B cell (primary cell): ENCODE measurements at places on chromosomes 6 and 20. TPM values are rescaled to one million over a fixed set of nuclear protein-coding genes. Genes with fewer than 3 reads are reported as not detected.

The GPX5 gene
- total RNA-seq = not detected in 2 replicates

DNA sequence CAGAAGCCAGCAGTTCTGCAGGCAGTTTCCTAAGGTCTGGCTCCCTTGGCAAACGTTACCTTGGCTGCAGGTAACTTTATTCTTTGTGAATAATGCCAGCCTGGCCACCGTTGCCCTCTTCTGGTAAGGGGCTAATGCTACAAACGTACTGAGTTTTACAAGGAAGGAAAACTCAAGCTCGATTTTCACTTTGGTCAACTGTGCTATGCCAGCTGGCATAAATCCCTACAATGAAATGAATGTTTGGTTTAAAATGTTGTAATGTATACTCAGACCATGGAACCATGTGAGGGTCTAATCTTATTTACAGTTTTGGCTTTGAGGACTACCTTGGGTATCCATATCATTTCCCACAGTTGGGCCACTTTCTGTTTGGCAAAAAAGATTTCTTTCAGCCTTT, 101.4 kb downstream of the SLX4IP start:
- no peak for DNase-seq

DNA sequence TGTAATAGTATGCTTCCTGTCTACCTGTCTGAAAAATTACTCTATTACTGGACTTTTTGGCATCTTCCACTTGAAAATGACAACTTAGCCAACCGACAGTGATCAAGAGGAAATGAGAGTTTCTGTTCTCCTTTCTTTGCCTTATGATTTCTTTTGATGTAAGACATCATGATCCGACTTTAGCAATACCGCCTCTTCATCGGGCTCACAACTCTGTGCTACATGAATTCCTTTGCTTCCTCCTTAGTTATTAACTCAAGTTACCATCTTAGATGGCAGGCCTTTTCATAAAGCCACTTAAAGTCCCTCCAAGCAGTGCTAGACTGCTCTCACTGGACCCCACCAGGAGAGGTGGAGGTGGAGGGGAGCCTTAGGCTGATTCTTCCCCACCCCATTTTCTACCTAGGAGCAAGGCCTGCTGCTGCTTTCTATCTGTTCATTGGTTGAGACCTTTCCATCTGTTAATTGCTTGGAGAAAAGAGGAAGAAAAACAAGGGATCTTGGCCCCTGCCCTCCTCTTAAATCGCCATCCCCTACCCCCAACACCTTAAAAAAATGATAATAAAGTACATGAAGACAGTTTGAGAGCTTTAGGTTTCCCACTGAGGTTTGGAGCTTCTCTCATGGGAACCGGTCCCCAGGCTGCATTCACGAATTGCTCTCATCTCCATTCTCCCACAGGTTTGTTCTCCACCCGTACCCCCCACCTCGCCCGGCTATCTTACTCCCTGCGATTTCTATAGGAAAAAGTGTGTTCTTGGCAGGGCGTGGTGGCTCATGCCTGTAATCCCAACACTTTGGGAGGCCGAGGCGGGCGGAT, 21.6 kb upstream of the MCM3 start:
- peak; percentile 86 for DNase-seq

The HSD17B8 gene
- 10.8 and 12.9 TPM in 2 replicates for total RNA-seq

The C20orf144 gene
- 0.27 and 0.44 TPM in 2 replicates for total RNA-seq

The RTEL1 gene
- total RNA-seq = 32.6 and 35.3 TPM in 2 replicates

GRCh38 chr6:129006724-129007514, 124.0 kb downstream of the LAMA2 start:
- no peak for DNase-seq

DNA sequence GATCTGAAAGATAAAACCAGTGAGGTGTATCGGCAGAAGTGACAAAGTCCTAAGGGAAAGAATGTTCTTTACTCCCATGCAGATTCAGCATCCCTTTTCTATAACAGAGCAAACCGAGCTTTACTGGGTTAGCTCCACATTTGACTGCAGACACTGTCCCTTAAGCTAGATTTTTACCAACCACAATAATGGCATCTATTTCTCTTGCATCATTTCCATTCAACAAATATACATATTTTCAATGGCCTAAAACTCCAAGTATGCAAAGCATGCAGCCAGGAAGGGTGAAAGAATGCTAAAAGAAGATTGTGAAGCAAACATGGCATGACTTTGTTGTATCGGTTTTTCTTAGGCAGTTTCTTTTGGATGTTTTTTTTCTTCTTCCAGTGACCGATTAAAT, 255.4 kb downstream of the OGFRL1 start:
- DNase-seq = no peak

The DPPA5 gene
- total RNA-seq = not detected in 2 replicates

DNA sequence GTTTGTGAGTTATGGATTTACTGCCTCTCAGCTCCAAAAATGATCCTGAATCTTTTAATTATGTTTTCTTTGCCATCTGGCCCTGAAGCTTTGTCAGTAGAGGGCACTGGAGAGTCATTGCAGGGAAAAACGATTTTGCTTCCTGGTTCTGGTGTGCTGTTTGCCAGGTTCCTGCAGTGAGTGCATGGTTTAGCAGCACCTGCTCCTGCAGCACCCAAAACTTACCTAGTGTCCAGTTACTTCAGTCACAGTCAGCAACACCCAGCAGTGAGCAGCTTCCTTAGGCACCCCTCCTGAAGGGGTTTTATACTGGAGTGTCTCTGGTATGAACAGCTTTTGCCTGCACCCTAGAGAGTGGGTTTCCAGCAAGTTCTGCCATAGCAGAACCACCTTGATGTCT, 6.0 kb upstream of the TRIM26 start:
- DNase-seq = peak; percentile 73

The RNF39 gene
- not detected in 2 replicates for total RNA-seq

The CNBD2 gene
- total RNA-seq = 5.9 and 8.5 TPM in 2 replicates

GRCh38 chr6:10838794-10839333, 525 bp upstream of the MAK start:
- DNase-seq = peak; percentile 66

GRCh38 chr6:25050356-25050755, 114.6 kb upstream of the RIPOR2 start:
- peak; percentile 60 for DNase-seq

GRCh38 chr6:12585497-12585958, 131.0 kb upstream of the PHACTR1 start:
- DNase-seq = no peak

- DNase-seq = no peak
Measured at GRCh38 chr20:35000922-35001595, 45.4 kb downstream of the MYH7B start.

- DNase-seq = no peak
Measured at GRCh38 chr6:116556814-116557415, 3.4 kb downstream of the CALHM4 start.

DNA sequence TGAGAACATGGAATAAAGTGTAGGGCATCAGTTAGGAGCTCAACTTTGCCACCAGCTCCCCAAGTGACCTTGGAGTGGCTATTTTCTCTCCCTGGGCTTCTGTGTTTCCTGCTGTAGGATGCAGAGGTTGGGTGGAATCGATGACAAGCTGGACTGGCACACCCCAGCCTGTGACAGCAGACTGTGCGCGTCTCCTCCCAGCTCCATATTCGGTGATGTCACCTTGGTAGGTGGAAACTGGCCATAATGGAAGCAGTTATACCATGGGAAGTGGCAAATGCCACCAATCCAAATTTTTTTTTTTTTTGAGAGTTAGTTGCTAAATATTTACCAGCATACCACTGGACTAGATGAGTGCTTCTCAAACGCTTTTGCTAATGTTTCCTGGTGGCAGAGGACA, 85.2 kb downstream of the BANF2 start:
- DNase-seq = no peak

DNA sequence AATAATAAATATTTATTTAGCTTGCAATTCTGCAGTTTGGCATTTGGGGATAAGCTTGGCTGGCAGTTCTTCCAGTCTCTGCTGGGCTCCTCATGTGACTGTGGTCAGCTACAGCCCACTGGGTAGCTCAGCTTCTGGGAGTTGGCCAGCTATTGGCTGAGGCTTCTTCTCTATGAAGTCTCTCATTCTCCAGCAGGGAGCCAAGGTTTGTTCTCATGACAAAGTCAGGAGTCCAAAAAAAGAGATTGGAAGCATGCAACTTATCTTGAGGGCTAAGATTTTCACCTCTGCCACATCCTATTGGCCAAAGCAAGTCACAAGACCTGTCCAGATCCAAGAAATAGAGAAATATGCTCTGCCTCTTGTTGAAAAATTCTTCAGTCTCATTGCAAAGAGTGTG, 94.6 kb downstream of the SNAP25 start:
- no peak for DNase-seq

GRCh38 chr6:144908004-144908403, 622.9 kb downstream of the UTRN start:
- no peak for DNase-seq

GRCh38 chr6:328136-328670, 35.9 kb downstream of the DUSP22 start:
- DNase-seq = peak; percentile 62

The MOCS1 gene
- total RNA-seq = 0.15 and 0.36 TPM in 2 replicates

GRCh38 chr6:74867291-74867690, 338.6 kb downstream of the COL12A1 start:
- DNase-seq = no peak

The AGER gene
- 36.4 and 38.8 TPM in 2 replicates for total RNA-seq

DNA sequence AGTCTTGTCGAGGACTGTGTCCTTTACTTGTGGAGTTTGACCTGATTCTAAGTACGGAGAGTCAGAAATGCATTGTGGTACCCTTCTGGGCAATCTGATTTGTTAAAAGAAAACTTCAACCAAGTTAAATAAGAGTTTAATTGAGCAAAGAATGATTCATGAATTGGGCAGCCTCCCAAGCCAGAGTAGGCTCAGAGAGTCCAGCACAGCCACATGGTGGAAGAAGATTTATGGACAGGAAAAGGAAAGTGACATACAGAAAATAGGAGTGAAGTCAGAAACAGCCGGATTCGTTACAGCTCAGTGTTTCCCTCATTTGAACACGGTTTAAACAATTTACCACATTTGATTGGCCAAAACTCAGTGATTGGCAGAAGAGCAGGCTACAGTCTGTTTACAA, 329.2 kb downstream of the DHX35 start:
- DNase-seq = no peak

The WASF1 gene
- total RNA-seq = 8.4 and 10.8 TPM in 2 replicates
